ENCODE measurements at places on chromosomes 7 and 10. TPM values are rescaled to one million over a fixed set of nuclear protein-coding genes. Genes with fewer than 3 reads are reported as not detected.

IFIT2 gene
- 6.1 TPM for polyA plus RNA-seq

DNA sequence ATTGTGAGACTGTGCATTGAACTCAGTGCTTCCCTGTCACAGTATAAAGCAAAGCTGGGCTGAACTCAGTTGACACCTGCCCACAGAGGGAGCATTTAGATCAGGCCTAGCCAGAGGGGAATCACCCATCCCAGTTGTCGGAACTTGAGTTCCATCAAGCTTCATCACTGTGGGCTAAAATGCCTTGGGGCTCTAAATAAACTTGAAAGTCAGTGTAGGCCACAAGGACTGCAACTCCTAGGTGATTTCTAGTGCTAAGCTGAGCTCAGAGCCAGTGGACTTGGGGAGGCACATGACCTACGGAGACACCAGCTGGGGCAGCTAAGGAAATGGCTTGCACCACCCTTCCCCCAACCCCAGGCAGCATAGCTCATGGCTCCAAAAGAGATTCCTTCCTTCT is 7.7 kb upstream of the ABCB4 start:
- no peak for DNase-seq

DNA sequence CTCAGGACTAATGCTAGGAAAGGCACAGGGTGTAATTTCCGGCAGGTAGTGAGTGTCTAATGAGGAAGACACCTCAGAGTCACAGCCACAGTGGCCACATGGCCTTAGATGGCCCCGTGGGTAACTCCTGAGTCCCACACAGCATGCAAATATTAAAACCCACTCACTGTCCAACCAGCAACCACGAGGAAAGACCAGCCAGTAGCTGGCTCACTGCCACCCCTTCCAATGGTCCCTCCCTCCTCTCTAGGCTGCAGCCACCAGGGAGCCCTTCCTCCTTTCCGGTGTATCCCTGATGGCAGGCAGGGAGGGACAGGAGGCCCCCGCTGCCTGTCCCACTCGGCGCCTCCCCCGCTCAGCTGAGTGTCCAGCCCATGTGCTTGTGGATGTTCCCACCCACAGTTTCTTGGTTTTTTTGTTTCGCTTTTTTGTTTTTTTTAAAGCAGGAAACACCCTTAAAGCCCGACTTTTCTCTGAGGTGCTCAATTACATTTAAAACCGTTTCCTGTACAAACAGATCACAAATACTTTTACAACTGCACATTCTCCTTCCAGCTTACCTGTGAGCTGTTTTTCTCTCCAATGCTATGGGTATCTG is 9.2 kb downstream of the BNIP3 start:
- peak; percentile 86 for DNase-seq

DNA sequence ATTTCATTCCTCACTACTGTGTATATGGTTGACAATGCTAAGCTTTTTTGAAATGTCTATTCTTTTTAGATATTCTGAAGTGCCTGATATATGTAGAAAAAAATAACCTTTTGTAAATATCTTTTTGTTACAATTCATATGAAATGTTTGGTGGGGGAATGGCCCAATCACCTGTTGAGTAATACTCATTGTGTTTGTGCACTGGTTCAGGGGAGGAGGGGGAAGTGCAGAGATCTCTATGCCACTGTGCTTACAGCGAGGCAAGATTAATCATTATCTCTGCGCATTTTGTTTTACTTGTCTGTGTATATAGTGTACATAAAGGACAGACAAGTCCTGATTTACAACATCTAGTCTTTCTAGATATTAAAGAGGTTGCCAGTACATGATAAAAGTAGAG is 25.2 kb downstream of the NUP42 start:
- DNase-seq: no peak

GRCh38 chr10:103807996-103808395 is 47.4 kb downstream of the SH3PXD2A start:
- peak; percentile 43 for DNase-seq

DENND10 gene
- 11.3 TPM for polyA plus RNA-seq

DNA sequence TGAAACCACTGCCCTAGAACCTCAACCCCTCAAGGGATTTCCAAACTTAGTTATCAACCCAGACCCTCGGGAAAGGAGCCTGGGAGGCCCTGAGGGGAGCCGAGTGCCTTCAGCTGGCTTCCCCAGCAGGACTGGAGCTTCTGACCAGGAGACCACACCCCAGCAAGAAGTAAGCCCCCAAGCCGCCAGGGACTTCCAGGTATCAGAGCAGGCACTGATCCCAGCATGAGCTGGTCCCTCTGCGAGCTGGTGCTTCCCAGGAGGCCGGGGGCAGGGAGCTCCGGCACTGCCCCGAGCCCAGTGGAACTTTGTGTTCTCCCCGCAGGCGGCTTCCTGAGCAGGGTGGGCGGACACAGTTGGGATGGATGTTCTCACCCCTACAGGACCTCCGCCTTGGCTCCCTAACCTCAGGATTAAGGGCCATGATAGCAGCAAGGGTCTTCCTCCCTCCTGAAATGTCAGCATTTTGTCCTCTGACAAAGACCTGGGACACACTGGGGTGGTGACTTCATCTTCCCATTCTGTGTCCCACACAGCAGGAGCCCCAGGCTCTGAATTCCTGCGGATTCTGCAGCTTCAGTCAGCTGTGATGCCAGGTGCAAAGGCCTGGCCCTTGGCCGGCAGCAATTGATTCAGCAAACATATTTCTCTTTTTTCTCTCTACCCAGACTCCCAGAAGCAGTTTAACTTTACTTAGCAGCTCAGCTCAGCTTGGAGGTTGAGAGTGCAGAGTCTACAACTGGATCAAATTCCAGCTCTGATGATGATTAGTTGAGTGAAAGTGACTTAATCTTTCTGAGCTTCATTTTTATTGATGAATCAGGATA is 11.6 kb downstream of the ATP6V0E2 start:
- no peak for DNase-seq

PGAM2 gene
- polyA plus RNA-seq: 2.6 TPM

ANKRD61 gene
- polyA plus RNA-seq: 0.13 TPM

DNA sequence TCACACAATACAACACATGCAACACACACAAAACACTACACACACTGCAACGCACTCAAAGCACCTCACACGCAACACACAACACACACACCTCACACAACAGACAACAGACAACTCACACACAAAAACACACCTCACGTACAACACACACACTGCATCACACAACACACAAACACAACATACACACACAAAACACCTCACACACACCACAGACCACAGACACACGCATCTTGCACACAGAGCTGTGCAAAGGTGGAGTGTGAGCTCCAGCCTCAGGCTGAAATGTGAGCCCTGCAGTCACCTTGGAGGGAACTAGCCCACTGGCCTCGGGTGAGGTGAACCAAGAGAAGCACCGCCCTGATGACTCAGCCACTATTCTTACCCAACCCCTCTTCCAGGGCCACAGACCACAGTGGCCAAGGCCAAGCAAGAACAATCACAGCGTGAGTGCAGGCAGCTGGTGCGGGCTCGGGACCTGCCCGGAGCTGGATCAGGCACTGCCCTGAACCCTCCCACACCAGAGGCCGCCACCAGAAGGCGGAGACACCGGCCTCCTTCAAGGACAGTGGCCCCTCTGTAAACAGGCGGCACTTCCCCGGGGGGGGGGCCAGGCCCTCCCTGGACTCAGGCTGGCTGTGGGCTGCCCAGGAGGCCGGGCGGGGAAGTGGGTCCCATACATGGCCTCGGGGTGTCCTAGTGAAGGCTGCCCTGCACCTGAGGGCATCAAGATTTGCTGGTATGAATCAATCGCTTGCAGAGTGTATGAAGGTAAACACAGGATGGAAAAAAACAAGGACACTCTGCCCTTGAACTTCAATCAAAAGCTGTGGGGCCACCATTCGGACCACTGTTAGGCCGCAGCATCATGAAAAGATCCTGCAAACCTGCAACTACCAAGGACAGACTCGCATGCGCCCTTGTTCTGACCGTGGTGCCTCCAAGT is 106.7 kb downstream of the TNS3 start:
- DNase-seq: peak; percentile 91

GRCh38 chr7:85750454-85750949 is 563.6 kb upstream of the SEMA3D start:
- DNase-seq: no peak

GAD2 gene
- not detected for polyA plus RNA-seq

GRCh38 chr7:93622036-93623033 is 47.8 kb upstream of the CALCR start:
- no peak for DNase-seq

GRCh38 chr10:131635564-131636015 is 265.2 kb upstream of the PPP2R2D start:
- DNase-seq: peak; percentile 35

PHYH gene
- 10.6 TPM for polyA plus RNA-seq

DNA sequence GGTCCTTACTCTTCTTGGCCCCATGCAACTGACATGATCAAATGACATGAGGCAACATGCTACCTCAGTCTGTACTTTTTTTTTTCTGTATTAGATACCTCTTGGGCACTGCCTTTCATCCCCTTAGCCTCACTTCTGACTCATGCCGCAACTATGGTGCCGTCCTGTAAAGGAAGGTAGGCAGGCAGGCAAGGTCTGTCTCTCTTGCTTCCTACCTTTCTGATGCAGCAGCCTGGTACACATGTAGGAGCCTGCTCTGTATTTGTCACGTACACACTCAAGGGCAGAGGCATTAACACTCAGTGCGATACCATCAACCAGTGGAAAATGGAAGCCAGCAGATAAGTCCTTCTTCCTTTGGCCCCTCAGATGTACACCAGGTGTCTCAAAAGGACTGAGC is 146.7 kb downstream of the ATE1 start:
- DNase-seq: no peak

DNA sequence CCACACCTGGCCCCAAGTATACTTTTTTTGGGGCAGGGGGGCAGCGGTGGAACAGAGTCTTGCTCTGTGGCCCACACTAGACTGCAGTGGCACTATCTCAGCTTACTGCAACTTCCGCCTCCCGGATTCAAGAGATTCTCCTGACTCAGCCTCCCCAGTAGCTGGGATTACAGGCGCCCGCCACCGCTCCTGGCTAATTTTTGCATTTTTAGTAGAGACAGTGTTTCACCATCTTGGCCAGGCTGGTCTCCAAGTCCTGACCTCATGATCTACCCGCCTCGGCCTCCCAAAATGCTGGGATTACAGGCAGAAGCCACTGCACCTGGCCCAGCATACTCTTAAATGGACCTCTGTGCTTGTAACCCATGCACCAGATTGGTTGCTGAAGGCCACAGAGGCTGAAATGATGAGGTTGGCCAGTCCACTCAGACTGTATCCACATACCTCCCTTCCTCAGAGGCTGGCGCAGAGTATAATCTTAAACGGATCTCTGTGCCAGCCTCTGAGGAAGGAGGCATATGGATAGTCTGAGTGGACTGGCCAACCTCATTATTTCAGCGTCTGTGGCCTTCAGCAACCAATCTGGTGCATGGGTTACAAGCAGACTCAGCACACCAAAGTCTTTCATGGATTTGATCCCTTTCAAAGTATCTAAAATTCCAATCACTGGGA is 3.0 kb downstream of the CALN1 start:
- no peak for DNase-seq

GRCh38 chr10:119680050-119680449 is 28.9 kb downstream of the BAG3 start:
- peak; percentile 35 for DNase-seq

TMEM176B gene
- polyA plus RNA-seq: 88.9 TPM

DNA sequence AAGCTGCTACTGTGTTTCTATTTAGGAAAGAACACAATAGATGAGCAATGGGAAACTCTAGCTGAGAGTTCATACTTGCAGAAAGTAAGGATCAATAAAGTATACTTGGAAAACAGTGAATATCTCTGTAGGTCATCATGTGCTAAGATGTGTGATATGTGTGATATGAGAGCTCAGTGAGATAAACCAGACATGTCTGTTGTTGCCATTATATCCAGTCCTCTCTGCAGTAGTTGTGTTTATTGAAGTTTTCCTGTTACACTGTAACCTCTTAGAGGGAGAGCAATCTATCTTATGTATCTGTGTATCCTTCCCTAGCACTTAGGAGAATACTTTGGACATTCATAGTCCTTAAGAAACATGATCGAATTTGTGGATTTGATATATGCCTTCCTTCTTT is 19.1 kb downstream of the TRUB1 start:
- DNase-seq: no peak

DNA sequence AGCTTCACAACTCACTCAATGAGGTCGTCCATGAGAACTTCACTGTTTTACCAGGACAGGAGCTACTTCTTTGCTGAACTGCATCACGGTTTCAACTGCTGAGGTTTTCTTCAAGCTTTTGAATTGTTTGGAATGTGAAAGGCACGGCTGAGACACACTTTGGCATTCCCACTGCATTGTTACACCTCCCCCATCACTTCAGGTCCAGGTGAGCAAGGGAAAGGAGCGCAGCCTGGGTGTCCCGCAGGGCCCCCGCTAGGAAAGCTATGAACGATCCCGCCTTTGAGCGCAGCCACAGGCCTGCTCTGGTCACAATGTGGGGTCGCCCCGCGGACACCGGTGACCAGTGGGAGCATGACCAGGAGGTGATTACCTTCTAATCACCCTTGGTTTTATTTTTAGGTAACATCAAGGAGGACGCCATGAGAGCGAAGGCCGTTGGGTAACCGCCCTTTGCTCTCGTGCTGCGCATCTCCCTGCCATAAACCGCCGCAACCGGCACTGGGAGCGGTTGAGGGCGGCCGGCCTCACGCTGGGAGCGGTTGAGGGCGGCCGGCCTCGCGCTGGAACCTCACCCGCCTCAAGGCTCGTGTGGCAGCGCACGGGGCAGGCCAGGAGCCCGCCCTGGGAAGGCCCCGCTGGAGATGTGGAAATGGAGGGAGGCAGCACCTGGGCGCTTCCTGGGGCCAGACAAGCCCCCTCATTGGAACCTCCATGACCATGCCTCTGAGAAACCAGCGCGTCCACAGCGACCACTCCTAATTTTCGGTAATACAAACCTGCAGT is 50.9 kb upstream of the SGMS1 start:
- no peak for DNase-seq

DNA sequence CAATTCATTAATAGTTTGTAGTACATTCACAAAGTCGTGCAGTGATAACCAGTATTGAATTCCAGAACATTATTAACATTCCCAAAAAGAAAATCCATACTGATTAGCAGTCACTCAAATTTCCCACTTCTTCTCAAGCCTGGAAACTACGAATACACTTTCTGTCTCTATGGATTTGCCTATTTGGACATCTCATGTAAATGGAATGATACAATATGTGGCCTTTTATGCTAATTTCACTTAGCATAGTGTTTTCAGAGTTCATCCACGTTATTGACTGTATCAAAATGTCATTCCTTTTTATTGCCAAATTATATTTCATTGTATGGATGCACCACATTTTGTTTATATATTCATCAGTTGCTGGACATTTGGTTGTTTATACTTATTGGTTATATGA is 78.8 kb downstream of the STK31 start:
- DNase-seq: no peak

DNA sequence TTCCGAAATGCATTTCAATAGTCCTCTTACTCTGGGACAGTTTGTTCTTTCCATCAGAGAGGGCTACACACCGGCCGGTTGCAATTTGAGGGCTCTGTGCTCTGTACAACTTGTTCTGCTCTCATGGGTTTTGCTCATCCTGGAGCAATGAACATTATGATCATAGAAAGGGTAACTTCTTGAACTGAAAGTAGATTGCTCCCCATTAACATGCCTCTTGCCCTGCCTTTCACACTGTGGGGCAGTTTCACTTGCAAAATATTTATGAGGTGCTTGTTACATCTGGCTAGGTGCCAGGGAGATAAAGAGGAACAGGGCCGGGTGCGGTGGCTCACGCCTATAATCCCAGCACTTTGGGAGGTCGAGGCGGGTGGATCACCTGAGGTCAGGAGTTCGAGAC is 97.3 kb upstream of the MPP7 start:
- no peak for DNase-seq

SLC13A4 gene
- polyA plus RNA-seq: 0.16 TPM

GRCh38 chr10:14609178-14609577 is 165.5 kb downstream of the FAM107B start:
- no peak for DNase-seq

GRCh38 chr7:72309476-72309875 is 102.7 kb downstream of the CALN1 start:
- DNase-seq: no peak

STEAP1 gene
- 1.7 TPM for polyA plus RNA-seq
